ENCODE measurements at places on chromosomes 12 and 14.

- DNase-seq: no peak
Measured at GRCh38 chr12:31832740-31833729, 104.2 kb upstream of the AMN1 start.

GRCh38 chr14:99575043-99576023, 28.7 kb downstream of the CCDC85C start:
- no peak for DNase-seq

GRCh38 chr12:39145175-39145999, 240.0 kb upstream of the CPNE8 start:
- DNase-seq: no peak

DNA sequence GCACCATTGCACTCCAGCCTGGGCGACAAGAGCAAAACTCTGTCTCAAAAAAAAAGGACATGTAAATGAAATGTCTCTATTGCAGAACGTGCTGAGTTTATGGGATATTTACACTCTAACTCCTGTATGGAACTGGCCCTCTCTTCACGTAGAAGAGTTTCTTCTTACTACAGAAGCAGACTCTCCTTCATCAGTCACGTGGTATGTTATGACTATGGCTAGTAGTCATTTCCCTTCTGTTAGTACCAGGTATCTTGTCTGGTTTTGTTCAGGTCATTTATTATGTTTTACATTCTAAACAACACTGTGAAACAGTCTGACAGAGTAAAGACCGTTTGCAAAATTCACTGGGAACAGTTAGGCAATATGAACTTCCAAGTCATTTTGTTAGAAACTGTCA, 20.3 kb downstream of the KNTC1 start:
- no peak for DNase-seq
